ENCODE measurements at places on chromosomes 2 and 18.

GRCh38 chr2:234494361-234495250, 2.3 kb downstream of the ARL4C start:
- peak; percentile 30 for DNase-seq

DNA sequence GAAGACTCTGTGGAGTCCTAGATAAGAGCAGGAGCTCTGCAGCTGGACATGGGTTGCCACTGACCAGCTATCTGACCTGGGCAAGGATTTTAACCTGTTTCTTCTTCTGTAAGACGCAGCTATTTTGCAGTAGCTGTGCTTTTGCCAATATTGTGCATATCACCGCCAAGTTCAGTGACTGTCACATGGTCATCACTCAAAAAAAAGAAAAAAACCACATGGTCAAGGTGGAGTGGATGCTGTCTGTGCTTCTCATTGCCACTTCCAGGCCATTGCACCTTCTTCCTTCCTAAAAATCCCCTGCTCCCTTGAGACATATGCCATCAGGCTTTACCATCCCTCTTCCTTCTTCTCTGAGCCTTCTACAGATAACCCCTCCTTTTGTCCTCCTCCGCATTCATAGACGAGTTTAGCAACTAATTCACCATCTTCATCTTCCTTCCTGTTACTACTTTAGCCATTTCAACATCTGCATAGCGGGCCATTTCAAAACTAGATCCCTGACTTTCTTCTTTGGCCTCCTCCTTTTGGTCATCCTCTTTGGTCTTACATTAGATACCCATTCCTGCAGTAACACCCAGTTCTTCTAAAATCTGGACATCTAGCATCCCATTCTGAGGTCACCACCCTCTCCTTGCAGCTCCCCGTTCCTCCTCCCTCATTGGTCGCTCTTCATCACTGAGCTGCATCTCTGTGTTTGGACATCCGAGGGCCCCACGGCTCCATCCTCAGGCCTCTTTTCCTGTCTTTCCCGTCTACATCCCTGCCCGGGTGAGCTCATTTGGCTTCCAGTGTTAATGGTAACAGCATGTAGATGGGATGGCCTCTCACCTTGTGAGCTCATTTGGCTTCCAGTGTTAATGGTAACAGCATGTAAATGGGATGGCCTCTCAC, 17.8 kb downstream of the RNF144A start:
- DNase-seq, result no peak

DNA sequence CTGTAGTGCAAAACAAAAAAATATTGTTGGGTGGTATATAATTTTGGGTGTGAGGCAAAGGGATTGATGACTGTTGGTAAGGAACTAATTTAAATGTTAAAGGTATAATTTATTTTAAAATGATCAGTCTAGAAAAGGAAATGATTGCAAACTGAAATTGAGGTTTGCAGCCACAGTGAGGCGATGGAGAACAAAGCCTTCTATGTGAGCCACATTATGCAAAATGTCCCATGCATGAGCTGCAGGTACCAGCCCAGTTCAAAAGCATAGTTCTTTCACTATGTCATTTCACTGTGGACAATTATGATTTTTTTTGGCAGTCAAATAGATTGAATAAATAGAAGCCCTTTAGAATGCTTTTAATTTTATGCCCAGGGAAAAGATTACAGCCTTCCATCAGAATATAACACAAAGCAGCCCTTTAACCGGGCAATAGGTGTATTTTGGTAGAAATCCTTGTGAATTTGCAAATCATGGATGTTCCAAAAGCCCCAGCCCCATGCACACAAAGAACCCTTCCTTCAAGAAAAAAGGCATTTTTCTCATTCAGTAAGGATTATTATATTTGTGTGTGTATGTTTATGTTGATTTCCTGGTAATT, 1.7 kb downstream of the MAP2 start:
- peak; percentile 64 for DNase-seq

DNA sequence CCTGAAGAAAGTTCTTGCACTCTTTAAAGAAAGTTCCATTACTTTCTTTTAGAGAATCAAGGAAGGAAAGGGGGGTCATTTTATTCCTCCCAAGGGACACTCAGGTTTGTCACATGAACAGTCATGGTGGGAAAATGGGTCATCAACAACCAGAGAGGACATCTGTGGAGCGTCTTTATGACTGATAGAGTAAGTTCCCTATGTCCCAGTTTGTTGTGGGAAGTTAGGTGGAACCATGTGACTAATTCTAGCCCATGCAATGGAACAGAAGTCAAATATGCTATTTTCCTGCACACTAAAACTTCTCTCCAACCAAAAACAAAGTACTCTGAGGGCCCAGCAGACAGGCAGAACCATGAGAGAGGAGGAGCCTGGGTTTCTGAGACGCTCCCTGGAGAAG, 165.6 kb upstream of the SERTAD2 start:
- no peak for DNase-seq

GRCh38 chr2:154995361-154995760, 296.9 kb downstream of the KCNJ3 start:
- no peak for DNase-seq

- DNase-seq, result no peak
Observed at GRCh38 chr18:34117319-34117718, 107.4 kb downstream of the NOL4 start.

DNA sequence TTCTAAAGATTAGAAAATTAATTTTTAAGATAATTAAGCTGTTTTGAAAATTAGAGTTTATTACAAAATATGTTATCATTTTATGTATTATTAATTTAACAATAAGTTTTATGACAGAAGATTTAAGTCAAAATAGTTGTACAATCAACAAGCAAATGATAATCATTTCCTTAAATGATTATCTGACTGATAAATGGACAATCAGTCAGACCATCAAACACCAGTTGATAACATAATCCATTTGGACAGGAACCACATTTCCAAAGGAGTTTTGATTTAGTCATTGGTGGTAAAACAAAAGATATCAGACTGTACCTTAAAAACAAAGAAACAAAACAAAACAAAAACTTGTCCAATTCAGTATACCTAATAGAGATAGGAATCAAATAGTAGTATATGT, 1.9 kb downstream of the TFPI start:
- no peak for DNase-seq

GRCh38 chr2:3046170-3046865, 331.3 kb downstream of the EIPR1 start:
- DNase-seq, result no peak

- no peak for DNase-seq
Observed at GRCh38 chr18:59054496-59055287, 85.0 kb upstream of the SEC11C start.

DNA sequence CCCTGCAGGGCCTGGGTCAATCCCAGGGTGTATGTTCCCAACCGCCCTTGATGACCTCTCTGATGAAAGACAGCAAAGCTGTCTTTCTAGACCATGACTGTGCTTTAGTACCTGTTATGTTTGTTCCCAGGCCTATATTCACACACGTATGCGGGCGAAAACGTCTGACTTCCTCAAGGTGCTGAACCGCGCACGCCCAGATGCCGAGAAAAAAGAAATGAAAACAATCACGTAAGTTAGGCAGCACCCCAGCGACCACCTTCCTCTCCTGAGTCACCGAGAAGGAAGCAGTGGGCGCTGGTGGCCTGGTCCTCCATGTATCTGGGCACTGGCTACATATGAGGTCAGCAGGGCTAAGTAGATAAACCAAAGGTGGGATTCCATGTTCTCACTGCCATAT, 11.1 kb upstream of the GPBAR1 start:
- DNase-seq, result no peak

DNA sequence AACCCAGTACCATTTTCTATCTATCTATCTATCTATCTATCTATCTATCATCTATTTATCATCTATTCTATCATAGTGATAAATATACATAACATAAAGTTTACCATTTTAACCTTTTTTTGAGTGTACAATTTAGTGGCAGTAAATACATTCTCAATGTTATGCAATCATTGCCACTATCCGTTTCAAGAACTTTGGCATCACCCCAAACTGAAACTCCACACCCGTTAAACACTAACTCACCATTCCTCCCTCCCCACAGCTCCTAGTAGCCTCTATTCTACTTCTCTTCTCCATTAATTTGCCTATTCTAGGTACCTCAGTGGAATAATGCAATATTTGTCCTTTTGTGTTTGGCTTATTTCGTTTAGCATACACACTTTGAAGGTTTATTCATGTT, 82.5 kb upstream of the KCNE4 start:
- DNase-seq, result peak; percentile 73

DNA sequence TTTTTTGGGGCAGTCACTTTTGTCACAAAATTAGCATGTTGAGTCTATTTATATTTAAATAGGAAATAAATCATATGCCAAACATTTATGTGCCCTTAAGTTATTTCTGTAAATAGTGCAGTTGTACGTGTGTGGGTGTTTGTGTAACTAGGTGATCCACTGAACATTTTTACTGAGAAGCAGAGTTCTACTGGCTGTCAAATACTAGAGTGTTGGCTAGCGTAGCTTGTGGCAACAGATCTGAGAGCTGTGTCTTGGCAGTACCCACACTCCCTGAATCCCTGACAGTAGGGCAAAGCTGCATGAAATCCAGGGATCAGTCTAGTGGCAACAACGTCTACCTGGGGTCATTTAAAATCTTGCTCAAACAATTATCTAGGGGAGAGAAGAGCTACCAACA, 273.1 kb upstream of the SLC8A1 start:
- no peak for DNase-seq

DNA sequence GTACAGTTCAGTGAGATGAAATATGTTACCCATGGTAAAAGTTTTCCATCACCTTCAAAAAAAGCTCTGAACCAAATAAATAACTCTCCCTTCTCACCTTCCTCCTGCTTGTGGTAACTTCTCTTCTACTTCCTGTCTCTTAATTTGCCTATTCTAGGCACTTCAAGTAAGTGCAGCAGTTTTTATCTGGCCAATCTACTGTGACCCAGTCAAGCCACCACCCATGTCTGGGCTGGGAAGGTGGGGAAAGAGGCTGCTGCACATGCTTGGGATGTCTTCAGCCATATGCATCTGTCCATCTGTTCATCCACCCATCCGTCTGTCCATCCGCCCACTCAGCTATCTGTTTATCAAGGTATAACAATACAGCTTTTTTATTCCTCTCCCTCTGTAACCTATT, 31.6 kb downstream of the ZNF532 start:
- no peak for DNase-seq

DNA sequence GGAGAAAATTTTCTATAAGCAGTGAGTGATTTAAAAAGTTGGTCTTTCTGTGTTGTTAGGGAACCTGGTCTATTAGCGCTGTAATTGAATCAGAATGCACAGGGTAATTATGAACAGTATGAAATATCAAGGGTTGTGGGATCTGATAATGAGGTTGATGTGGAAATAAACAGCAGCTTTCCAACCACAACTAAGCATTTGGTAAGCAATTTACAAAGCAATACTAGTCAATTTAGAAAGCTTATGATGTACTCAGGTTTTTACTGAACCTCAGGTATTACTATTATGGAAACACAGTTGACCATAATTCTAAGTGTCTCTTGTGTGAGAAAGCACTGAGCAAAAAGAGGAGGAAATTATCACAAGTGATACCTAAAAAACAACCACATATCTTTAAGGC, 11.0 kb upstream of the SMCHD1 start:
- no peak for DNase-seq

- DNase-seq, result no peak
Observed at GRCh38 chr2:239402666-239403065, 1.8 kb upstream of the HDAC4 start.

DNA sequence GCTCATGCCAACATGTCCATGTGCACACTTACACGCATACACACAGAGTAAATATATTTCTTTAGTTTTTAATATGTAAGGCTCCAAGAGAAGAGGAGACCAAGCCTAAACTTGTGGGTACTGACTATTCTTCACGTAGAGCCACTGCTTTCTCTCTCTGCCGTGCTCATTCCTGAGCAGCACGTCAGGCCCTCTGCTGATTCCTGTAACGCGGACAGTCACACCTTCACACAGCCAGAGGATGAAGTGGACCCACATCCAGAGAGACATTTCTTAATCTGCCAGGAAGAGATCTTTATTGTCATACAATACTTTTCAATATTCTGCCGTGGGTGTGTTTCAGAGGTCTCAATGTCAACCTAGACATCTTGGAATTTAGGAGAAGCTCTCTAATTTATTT, 560.7 kb downstream of the STK39 start:
- DNase-seq, result no peak

- no peak for DNase-seq
Observed at GRCh38 chr2:15096873-15097272, 464.3 kb downstream of the NBAS start.

- DNase-seq, result no peak
Observed at GRCh38 chr18:34796035-34796657, 86.0 kb downstream of the DTNA start.

DNA sequence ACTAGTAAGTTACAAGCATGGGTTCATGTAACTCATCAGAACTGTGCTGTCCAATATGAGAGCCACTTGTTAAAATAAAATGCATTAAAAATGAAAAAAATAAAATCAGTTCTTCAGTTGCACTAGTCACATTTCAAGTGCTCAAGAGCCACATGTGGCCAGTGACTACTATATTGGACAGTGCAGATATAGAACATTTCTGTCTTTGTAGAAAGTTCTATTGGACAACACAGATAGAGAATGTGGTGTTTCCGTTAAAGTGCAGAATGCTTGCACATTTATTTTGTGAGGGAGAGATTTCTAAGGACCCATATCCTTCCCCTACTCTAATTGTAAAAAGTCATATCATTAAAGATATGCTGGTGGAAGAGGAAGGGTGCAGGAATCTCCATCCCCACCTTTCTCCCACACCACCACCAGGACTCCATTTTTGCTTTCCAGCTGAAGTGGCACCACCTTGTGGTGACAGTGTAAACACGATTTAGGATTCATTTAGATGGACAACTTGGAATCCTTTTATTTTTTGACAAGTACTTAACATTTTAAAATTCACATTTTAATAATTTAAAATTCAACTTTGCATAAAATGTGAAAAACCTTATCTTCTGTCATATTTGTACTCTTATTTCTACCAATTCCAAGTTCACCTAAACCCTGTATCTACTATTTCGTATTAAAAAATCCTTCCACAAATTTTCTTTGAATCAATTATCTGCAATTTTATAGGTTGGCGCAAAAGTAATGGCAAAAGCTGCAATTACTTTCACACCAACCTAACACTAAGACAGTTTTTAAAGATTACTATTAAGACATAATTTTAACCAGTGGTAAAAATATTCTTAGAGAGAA, 9.4 kb upstream of the CD302 start:
- peak; percentile 40 for DNase-seq

DNA sequence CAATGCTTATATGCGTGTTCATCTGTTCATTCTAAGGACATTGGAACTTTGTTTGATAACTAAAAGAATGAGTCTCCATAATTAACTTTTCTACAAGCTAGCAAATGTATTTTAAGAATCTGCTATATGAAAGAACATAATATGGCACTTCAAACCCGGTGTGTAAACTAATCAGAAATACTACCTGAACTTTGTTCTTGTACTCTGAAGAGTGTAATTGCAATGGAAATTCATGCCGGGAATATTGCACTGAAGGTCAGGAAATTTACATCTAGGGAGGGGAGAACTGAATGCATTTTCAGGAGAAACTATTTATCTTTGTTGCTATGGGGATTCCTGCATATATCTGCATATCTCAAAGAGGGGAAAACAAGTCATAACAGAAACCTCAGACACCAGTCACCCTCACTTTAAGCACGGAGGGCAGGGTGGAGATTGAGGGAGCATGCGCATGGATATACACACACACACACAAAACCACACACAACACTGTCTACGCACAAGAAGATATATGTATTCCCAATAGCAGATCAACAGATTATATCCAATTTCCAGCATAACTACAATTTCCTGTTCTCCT, 76.2 kb downstream of the DTNA start:
- DNase-seq, result no peak

Data from HCEC 1CT (cell line).